ENCODE measurements at places on chromosomes 4 and X.

- no peak for DNase-seq
Measured at GRCh38 chr4:24433515-24434214, 150.7 kb downstream of the DHX15 start.

- no peak for DNase-seq
Measured at GRCh38 chrX:68936126-68936525, 107.3 kb downstream of the EFNB1 start.

DNA sequence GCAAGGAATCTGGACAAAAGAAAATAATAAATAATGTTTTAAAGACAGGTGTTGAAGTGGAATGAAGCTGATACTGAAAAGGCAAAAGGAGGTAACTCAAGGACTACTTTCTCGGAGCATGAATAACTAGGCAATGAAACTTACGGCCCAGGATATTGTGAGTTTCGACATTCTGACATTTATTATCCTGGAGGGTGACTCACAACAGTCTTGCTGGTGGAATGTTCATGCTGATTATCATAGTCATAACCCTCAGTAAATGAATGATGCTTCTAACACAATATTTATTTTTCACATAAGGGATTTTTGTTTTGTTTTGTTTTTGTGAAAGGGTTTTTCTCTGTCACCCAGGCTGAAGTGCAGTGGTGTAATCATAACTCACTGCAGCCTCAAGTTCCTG is 147.0 kb upstream of the HPGD start:
- DNase-seq: no peak

- no peak for DNase-seq
Measured at GRCh38 chrX:117610049-117610448, 506.6 kb downstream of the KLHL13 start.

DNA sequence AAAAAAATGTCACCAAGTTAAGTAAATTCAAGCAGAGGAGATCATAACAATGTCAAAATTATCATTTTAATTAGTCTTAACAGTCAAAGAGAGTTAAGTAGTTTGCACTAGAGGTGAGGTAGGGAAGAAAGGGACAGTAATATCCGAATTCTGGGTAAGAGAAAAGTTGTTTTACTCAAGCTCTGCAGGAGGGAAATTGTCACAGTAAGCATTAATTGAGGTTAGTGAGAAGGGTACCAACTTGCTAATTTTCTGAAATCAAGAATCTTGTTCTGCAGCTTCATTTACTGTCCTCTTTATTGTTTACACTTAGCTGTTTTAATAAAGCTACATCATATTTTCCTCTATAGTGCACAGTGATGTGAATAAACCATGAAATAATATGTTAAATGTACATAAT is 11.0 kb downstream of the DGKK start:
- no peak for DNase-seq

DNA sequence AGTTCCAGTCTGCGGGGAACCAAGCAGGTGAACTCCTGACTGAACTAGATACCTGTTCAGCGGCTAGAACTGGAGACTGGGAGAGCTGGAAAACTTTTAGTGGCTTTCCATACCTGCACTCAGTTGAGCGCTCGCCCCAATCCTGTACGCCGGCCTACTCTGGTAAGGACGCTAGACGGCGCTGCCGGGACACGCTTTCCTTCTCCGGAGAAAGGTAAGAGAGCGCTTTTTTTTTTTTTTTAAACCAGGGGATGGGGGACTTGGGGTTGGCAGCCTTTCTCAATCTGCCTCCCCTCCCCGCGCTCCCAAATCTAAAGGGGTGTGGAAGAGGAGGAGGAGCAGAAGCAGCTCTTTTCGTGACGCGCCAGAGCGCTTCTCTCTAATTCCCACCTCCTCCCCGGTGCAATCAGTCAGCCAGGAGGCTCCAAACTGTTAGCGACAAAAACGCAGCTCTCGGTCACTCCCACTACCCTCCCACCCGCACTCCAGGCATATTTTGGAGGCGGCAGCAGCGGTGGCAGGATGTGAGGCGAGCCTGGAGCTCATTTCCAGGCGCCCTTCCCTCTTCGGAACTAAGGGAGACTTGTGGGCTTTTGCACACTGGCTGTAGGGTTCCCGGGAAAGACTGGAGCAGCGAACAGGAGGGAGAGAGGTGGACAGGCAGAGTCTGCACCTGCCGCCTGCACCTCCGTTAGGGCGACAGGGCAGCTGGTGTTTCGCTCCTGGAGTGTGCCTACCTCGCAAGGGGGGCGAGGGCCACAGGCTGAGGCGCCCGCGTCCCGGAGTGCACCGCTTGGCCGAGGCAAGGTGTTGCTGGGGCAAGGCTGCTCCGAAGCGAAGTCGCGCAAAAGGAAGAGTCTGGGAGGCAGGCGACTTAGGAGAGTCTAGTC is at the start of gene IL1RAPL2:
Gene IL1RAPL2 (plus strand): TSS at position 409 of the 890 bp plus-strand sequence.
- no peak for DNase-seq

DNA sequence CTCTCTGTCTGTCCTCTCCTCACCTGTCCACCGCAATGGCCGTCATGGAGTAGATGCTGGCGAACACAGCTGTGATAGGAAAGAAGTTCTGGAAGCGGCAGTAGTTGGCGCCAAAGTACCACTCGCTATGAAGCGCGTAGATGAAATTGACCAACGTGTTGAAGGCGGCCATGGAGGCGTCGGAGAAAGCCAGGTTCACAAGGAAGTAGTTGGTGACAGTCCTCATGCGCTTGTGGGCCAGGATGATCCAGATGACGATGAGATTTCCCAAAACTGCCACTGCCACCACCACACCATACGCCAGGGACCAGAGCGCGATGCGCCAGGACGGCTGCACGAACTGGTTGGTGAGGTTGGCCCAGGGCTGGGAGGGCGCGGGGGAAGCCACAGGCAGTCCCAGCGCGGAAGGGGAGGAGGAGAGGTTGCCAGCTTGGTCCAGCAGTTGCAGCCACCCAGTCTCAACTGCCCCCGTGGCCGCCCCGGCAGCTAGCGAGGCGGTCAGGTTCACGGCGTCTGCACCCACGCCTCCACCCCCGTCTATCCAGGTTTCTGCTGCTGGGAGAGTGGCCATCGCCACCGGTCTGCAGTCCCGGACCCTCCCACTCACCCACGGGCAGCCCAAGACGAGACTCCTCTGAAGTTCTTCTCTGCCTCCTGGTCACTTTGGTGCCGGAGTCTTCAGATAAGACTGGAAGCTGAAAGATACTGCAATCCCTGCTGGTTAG is 518 bp downstream of the TACR3 start:
- no peak for DNase-seq

DNA sequence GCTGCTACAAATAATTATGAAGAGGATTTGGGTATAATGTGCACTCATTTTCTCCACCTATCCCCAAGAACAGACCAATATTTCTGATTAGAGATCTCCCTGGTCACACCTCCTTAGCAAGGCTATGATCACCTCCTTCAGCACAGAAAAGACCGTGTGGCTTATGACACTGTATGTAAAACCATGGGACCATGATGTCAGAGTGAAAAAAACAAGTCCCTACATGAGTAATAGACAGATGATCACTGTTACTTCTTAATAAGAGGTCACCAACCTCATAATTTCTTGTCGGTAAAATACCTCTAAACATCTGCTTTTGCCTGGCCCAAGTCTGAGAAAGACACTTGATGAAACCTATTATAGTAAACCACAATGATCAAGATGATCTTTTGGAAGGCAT is 330.6 kb upstream of the F9 start:
- no peak for DNase-seq

DNA sequence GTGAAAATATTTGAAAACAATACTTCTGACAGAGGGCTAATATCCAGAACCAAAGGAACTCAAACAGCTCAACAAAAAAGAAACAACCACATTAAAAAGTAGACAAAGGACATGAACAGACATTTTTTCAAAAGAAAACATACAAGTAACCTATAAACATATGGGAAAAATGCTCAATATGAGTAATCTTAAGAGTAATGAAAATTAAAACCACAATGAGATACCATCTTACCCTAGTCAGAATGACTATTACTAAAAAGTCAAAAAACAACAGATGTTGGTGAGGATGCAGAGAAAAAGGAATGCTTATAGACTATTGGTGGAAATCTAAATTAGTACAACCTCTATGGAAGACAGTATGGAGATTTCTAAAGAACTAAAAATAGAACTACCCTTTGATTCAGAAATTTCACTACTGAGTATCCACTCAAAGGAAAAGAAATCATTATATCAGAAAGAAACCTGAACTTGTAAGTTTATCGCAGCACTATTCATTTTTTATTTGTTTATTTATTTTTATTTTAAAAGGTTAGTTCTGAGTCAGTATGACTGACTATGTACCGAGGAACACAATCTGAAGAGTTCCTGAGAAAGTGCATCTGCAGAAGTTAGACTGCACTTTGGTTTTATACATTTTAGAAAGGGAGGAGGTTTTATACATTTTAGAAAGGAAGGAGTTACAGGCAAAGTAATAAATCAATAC is 231.3 kb downstream of the INPP4B start:
- DNase-seq: no peak

DNA sequence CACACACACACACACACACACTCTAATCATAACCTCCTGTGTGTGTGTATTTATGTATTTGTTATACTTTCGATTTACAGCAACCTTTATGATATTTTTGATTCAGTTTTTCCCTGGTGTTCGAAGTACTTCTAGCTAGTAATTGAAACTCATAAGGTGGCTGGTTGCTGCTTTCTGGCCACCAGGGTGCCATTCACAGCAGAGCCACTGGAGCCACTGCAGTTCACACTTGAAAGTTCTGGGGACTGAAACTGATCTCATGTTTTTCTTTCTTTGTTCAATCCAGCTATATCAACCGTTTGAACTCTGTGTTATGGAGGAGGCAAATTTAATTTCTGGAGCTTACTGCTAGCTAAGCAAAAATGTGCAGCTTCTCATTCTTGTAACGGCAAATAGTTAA is 419.4 kb downstream of the ADGRL3 start:
- no peak for DNase-seq

DNA sequence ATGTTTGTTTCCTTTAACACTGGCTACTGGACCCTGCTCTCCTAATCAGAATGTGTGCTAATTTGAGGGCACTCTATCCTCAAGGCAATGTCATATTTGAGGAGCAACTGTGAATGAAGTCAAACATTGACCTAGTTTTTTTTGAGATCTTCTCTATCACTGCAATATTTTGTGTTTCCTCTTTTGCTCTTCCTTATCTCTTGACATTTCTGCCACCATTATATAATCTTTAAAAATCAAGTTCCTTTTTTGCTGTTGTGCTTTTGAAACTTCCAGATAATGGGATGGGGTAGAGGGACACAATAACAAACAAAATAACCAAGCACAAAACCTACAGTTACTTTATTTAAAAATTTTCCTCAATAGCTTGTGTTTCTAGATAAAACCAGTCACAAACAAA is 7.4 kb upstream of the WDFY3 start:
- DNase-seq: no peak

- DNase-seq: no peak
Measured at GRCh38 chrX:111338095-111338698, 67.9 kb upstream of the CAPN6 start.

- DNase-seq: no peak
Measured at GRCh38 chr4:172393220-172393619, 580.0 kb downstream of the GALNTL6 start.

GRCh38 chr4:31467781-31468180 is 747.6 kb downstream of the PCDH7 start:
- no peak for DNase-seq

DNA sequence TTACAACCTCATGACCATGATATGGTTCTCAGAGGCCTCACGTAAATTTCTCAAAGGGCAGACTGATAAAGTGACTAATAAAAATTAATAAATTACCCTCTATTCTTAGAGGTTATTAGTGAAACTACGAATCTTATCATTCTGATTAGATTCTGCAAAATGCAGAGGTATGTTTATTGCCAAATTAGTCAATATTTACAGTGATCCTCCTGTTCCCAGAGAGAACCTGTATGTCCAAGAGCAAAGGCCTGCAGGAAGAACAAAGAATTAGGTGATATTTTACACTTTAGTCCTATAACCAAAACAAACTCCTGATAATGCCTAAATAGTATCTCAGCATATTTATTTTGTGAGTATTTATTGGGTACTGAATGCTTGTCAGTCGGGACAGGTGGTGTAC is 58.1 kb downstream of the FAM13A start:
- no peak for DNase-seq

GRCh38 chr4:189436207-189436606 is 504.5 kb upstream of the FRG1 start:
- no peak for DNase-seq

- DNase-seq: no peak
Measured at GRCh38 chr4:86558797-86559196, 35.3 kb upstream of the PTPN13 start.

- no peak for DNase-seq
Measured at GRCh38 chrX:12994321-12994720, 19.4 kb downstream of the TMSB4X start.

DNA sequence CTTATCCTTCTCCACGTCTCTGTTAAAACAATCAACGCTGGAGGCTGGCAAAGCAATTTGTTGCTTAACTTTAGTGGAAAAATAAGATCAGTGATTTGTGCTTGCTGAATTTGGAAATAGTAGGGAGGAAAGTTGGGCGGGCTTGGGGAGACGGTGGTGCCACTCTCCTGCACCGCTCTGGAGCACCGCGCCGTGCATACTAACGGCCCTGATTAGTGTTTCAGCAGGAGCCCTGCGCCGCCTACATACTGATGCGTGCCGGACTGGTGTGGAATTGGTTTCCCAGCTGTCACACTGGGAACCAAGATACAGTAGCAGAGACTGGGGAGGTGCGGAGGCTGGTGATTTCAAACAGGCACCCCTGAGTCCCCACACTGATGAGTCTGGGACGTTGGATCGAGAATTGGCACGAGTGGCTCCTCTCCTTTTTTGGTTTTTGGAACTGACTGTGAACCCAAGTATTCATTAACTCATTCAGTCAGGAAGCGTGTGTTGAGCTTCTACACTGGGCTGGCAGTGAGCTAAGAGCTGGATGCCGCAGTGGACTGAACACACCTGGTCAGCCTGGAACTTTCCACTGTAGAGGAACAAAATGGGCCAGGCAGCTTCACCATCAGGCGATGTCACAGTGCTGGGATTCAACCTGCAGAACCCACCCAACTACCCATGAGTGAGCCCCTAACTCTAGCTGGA is 29.0 kb upstream of the PSAPL1 start:
- DNase-seq: no peak

GRCh38 chr4:88818631-88819470 is 121.2 kb upstream of the NAP1L5 start:
- peak; percentile 76 for DNase-seq

GRCh38 chrX:136322064-136322463 is 21.3 kb downstream of the ADGRG4 start:
- DNase-seq: no peak

DNA sequence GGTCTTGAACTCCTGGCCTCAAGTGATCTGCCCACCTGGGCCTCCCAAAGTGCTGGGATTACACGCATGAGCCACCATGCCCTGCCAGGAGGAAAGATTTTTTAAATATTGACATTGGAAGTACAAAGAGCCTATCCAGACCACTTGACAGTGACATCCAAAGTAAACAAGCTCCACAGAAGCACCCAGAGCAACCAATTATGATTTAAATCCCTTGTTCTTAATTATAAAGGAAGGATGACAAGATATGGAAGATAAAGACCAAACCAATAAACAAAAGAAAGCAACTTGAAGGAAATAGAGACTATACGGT is 27.7 kb upstream of the RPL34 start:
- DNase-seq: no peak

GRCh38 chrX:29071525-29072320 is 484.5 kb downstream of the IL1RAPL1 start:
- no peak for DNase-seq

Data from midbrain (tissue), 1 donor.